ENCODE measurements at places on chromosomes 7 and 10.

GRCh38 chr10:21993360-21994001 is 10.0 kb downstream of the DNAJC1 start:
- no peak for DNase-seq

DNA sequence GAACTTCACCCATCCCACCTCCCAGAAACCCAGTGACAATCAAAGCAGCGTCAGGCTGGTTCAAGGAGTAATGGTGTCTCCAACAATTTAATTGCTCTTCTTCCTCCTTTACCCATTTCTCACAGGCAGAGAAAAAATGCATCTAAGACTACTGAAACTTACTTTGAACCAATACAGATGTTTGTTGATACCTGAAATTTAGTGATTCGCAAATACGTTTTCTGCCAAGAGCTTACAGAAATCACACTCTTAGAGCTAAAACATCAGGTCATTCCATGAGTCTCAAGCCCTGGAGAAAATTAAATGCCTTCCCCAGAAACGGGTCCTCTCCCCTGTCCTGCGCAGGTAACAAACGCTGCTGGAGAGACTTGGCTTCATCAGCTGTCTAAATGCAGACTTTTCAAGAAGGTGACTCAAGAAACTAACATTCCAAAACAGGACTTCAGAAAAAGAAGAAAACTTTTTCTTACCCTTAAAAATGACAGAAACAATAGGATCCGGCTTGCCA is 443 bp downstream of the MYOF start:
- no peak for DNase-seq

GRCh38 chr10:56653289-56653688 is 292.2 kb upstream of the ZWINT start:
- DNase-seq: no peak

GRCh38 chr7:40721342-40721949 is 586.6 kb downstream of the SUGCT start:
- no peak for DNase-seq

DNA sequence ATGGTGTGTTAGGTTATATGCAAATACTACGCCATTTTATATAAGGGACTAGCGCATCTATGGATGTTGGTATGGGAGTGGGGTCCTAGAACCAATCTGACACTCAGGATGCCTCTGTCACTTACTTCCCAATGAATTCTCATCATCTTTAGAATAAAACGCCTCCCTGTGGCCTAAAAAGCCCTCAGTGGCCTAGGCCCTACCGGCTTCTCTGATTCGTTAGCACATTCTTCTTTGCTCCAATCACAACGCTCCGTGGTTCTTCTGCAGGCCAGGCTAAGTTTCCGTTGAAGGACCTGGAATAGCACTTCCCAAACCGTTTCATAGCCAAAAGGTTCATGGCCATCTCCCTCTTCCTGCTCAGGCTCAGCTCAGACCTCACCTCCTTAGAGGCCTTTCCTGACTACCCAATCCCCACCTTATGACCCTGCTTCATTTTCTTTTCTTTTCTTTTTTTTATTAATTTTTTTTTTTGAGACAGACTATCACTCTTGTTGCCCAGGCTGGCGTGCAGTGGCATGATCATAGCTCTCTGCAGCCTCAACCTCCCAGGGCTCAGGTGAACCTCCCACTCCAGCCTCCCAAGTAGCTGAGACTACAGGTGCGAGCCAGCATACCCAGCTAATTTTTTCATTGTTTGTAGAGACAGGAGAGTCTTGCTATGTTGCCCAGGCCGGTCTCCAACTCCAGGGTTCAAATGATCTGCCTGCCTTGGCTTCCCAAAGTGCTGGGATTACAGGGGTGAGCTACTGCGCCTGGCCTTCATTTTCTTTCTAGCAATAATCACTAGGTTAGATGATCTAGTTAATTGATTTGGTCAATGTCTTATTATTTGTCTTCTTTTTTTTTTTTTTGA is 24.5 kb upstream of the YWHAG start:
- DNase-seq: no peak
